ENCODE measurements at places on chromosomes 13 and 19.

DNA sequence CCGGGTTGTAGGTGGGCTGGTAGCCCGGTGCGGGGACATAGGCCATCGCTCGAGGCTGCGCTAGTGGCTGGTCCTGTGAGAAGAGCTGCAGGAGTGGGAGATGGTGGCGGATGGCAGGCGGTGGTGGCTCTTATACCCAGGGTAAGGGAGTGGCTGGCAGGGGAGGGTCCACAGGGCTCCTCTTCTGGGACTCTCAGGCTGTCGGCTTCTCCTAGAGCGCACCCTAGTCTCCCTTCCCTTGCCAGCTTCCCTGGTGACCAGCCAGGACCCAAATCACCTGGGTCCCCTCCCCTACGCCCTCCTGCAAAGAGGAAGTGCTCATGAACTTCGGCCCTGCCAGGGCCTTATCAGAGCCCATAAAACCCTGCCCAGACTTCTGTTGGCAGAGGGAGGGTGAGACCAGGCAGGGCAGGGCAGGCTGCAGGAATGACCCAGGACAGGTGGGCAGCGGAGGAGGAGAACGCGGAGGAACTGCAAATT, at the start of gene LGALS4:
Gene LGALS4 (minus strand): TSS at position 105 of the 480 bp plus-strand sequence. CDS start 59 bp downstream, at position 46.
- no peak for DNase-seq

GRCh38 chr13:53382008-53382407, 353.4 kb downstream of the OLFM4 start:
- no peak for DNase-seq

GRCh38 chr13:95822303-95822702, 145.4 kb downstream of the DNAJC3 start:
- DNase-seq, result no peak

GRCh38 chr19:33676999-33677665, 55.4 kb downstream of the CHST8 start:
- no peak for DNase-seq

- DNase-seq, result no peak
Measured at GRCh38 chr19:17505223-17505622, 6.2 kb upstream of the PGLS start.

- no peak for DNase-seq
Measured at GRCh38 chr13:107864543-107865317, 350.6 kb downstream of the LIG4 start.

GRCh38 chr19:45994456-45994997, 740 bp upstream of the CCDC61 start:
- DNase-seq, result no peak

- no peak for DNase-seq
Measured at GRCh38 chr19:40539070-40539469, 37.6 kb upstream of the SHKBP1 start.

- no peak for DNase-seq
Measured at GRCh38 chr13:106498571-106498970, 36.9 kb downstream of the EFNB2 start.
